8988T (cell line): ENCODE measurements at places on chromosomes 2 and 18.

DNA sequence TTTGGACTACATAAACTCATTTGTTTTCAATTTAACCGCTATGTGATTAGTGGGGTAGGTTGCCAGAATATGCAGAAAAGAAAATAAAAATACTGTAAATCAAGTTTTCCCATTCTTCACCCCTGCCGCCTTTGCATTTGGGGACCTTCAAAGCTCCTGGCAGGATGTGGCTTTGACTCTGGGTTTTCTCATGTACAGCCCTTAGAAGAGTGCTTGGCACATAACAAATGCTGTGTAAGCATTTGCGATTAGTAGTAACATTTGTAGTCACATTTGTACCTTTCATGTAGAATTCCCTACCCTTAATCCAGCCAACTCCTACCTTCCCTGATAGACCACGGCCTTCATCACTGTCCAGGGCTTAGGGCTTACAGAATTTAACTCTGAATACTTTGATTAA is 262.6 kb downstream of the MREG start:
- DNase-seq: no peak

GRCh38 chr2:144894612-144895599 is 375.0 kb upstream of the ZEB2 start:
- no peak for DNase-seq

DNA sequence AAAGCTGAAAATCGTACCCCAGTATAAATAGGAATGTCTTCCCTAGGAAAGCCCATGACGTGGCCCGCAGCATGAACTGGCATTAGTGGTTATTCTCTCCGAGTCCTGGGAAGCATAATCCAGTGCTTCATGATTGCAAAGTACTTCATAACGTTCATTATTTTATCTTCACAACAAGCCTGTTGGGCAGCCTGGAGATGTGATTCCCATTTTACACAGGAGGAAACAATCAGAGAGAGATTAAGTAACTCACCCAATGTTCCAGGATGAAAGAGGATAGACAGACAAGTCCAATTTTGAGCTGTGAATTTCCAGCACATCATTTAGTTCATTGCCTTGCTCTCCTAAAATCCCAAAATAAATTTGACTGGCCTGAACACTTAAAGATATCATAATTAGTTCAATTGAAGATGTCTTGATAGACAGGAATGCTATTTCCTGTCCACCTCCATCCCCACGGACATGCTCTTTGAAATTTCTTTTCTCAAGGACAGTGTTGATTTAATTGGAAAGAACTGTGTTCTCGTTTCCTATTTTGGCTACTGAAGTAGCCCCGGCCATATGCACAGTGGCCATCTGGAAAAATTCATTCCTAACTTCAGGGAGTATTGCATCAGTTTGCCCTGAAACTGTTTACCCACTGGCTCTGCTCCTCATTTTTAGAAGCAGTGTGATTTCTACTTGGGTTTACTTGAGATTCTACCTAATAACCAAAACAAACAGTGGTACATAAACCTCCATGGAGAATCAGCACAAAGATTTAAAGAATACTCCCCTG is 93.9 kb downstream of the VWC2L start:
- no peak for DNase-seq

GRCh38 chr2:229610872-229611271 is 103.5 kb downstream of the DNER start:
- no peak for DNase-seq

- peak; percentile 48 for DNase-seq
Observed at GRCh38 chr2:1162768-1163584, 212.3 kb downstream of the SNTG2 start.

DNA sequence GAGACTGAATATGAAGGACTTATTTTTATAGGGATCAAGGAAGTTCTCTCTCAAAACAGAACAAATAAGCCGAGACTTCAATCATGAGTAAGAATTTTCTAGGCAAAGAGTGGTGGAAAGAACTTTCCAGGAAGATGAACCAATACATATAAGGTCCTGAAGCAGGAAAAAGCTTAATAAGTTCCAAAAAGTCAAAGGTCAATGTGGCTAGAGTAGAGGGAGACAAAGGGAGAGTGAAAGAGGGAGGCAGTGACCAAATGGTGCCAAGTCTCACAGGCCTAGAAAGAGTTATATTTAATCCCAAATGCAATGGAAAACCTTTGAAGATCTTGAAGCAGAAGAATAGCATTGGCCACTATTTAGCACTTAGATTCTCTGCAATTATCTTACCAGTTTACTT is 56.0 kb downstream of the PDE11A start:
- no peak for DNase-seq

DNA sequence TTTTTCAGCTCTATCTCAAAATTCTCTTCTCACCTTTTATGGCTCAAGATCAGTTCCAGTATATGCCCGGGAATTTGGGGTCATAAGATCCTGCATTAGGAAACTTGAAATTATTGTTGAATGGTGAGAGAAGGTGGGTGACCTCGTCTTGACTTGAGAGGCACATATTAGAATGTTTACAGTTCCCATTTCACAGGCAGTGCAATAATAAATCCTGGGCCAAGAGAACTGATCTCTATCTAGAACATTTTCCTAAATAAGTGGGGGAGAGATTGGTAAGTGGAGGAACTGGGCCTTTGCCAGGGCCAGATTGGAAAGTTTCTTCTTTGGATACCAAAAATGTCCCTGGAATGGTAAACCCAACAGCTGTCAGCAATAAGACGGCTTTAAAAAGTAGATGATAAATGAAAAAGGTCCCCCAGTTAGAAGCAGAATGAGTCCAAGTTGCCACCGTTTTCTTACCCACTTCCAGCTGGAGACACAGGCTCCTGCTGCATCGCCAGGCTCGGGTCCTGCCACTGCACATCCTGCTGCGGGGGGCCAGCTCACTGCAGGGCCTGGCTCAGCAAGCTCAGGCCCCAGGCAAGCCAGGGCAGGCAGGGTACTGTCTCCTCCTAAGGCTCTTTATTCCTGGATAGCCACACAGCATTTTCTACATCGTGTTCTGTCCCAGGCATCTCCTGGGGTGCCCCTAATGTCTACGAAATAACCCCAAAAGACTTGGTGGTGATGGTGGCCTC is 126.4 kb upstream of the EPAS1 start:
- no peak for DNase-seq

GRCh38 chr2:118678985-118679384 is 168.5 kb downstream of the EN1 start:
- no peak for DNase-seq

GRCh38 chr2:228699888-228700287 is 518.4 kb upstream of the SPHKAP start:
- no peak for DNase-seq

- no peak for DNase-seq
Observed at GRCh38 chr2:53202063-53202462, 565.5 kb upstream of the CHAC2 start.

DNA sequence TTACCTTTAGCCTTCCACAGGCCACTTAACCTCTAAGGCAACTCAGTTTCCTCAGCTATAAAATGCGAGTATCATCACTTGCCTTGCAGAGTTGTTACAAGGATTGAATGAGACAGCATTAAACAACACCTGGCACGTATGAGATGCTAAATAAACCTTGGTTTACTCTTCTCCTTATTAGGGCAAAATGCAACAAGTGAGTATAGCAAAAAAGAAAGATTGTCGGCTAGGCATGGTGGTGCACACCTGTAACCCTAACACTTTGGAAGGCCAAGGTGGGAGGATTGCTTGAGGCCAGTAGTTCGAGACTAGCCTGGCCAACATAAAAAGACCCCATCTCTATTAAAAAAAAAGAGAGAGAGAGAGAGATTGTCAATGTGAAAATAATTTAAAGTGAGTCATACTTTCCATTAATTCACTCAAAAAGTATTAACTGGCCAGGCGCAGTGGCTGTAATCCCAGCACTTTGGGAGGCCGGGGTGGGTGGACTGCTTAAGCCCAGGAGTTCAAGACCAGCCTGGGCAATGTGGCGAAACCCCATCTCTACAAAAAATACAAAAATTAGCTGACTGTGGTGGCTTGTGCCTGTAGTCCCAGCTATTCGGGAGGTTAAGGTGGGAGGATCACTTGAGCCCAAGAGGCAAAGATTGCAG is 8.0 kb downstream of the ATAD2B start:
- DNase-seq: no peak

DNA sequence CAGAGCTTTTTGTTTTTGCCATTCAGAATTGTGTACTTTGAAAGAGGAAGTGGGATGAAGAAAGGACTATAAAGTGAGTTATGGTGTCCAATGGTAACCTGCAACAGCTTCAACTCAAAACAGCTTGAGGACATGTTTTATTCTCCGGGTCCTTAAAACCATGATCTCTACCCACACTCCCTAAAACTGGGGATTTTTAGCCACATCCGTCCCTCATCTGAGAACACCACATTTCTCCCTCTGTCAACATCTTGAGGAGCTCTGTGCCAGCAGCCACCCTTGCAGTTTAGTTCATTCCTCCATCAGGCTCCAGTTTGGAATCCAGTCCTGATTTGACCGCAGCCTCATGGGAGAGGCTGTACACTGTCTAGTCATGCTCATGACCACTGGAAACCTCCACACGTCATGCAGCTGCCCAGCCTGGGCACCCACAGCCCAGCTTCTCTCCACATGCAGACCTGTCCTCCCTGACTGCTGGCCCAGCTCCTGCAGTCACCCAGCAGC is 62.6 kb downstream of the C18orf63 start:
- no peak for DNase-seq

DNA sequence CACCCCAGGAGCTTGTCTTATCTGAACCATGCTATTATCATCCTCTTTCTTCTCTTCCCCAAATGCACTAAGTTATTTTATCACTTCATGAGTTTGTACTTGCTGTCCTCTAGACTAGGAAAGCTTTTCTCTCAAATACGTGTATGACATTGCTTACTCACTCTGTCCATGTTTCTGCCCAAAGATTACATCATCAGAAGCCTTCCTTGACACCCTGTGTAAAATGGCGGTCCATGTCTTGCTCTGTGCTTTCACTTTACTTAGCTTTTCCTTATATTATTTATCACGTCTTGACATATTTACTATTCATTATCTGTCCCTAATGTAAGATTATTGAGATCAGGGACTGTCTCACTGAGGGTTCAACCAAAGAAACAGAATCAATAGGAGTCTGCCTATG is 196.1 kb upstream of the ZEB2 start:
- no peak for DNase-seq

GRCh38 chr2:26637811-26638310 is 3.3 kb downstream of the CIB4 start:
- no peak for DNase-seq

DNA sequence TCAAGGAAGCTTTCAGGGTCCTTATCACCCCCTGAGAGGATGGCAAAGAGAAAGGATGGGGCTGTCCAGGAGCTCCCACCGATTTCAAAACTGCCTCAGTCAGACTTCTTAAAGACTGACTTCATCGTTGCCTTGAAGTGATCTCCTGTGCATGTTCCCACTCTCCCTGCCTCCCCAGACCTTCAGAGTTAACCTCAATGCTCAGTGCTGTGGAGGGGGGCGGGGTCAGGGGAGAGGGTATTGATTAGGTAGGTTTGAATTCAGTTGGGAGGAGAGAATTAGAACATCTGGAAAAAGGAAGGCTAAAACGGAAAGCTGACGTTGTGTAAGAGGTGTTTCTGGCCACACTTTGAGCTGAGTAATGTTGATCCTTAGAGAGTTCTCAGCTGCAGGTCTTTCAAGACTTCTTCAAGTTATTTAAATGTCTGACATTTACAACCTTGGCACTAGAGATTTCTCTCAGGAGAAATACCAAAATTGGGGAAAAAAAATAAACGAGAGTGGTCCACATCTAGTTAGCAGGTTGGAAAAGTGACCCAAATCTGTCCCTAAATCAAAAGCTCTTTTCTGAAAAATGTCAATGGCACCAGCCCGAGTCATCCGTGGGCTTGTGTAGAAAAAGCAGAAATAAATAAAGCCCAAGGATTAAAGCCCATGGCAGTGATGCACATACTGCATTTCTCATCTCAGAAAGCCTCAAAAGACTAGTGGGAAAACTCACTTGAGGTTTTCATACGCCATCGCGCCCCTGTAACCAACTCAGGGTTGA is 134.7 kb upstream of the EPAS1 start:
- DNase-seq: no peak

- DNase-seq: no peak
Observed at GRCh38 chr18:48715711-48716361, 177.0 kb downstream of the CTIF start.

DNA sequence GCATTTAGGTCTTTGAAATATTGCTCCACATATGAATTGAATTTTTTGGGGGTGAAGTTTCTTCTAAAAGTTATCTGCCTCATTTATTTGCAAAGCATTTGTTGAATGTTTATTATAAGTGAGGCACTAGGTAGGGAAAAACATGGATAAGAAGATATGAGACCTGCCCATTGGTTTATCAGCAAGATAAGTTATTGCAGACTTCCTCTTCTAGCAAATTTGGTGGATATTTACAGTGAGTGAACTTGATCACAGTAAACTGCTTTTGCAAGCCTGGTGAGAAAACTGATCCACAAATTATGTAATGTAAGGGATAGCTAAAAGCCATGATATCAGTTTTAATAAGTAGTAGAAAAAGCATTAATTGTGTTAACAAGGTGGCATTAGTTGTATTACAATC is 364.8 kb downstream of the SOCS6 start:
- no peak for DNase-seq
